ENCODE measurements at places on chromosomes 11 and 22. TPM values are rescaled to one million over a fixed set of nuclear protein-coding genes. Genes with fewer than 3 reads are reported as not detected.

GRCh38 chr11:26700574-26701235, 21.2 kb downstream of the SLC5A12 start:
- no peak for DNase-seq

PIH1D2 gene
- total RNA-seq: 0.49 TPM

HSPB2 gene
- total RNA-seq: 2.9 TPM

GRCh38 chr11:13644997-13645687, 23.3 kb upstream of the FAR1 start:
- no peak for DNase-seq

DNA sequence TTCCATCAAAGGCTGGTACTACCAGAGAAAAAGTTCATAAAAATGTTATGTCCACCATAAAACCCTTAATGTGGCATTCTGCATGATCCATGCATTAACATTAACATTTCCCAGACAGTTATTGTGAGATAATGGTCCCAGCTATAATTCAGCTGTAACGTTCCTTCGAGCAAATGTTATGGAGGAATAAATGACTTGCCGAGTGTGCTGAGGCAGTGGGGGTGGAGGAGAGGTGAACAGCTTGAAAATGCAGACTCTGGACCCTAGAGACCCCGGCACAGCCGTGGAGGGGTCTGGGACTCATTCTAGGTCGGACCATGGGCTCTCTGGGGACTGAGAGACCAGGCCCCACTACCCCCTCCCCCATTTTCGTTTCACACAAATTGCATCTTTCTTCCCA, 141.9 kb downstream of the PKNOX2 start:
- no peak for DNase-seq

DNA sequence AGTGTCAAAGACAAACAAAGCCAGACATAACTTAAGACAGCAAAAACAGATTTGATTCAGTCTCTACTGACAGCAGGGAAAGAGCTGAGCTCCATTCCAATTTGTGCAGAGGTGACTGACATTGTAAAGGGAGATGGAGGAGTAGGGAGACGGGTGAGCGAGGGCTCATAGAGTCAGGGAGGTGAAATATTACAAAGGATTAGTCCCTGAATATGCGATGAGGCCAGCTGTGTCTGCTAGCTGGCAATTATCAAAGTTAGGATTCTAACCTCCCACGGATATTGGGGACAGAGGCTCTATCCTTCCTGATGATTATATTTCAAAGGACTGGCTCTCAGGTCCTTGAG, 8.3 kb downstream of the PLAAT2 start:
- no peak for DNase-seq

MN1 gene
- total RNA-seq: 3.1 TPM

DNA sequence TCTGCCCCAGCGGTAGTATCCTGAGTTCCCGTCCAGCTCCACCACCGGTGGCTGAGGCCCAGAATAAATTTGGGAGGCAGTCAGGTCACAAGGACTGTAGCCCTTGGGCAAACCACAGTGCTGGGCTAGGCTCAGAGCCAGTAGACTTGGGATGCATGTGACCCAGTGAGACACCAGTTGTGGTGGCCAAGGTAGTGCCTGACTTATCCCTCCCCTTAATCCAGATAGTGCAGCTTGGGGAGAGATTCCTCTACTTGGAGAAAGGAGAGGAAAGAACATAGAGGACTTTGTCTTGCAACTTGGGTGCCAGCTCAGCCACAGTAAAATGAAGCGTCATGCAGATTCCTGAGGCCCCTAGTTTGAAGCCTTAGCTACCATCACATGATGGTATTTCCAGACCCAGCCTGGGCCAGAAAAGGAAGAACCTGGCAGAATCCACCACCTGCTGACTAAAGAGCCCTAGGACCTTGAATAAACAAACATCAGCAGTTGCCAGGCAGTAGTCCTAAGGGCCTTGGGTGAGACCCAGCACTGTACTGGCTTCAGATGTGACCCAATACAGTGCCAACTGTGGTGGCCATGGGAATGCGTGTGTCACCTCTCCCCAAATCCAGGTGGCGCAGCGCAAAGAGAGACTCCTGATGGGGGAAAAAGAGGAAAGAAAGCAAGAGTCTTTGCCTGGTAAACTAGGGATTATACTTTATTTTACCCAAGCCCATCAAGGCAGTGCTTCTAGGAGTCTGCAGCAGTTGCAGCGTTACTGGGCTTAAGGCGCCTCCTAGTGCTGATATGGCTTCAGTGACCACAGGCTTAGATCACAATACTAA, 17.0 kb upstream of the DDX10 start:
- peak; percentile 40 for DNase-seq

GRCh38 chr22:48822278-48823233, 1005.1 kb downstream of the BRD1 start:
- no peak for DNase-seq

- DNase-seq: peak; percentile 33
These were observed 5.7 kb downstream of the LRP4 start for GRCh38 chr11:46912526-46913150.

DNA sequence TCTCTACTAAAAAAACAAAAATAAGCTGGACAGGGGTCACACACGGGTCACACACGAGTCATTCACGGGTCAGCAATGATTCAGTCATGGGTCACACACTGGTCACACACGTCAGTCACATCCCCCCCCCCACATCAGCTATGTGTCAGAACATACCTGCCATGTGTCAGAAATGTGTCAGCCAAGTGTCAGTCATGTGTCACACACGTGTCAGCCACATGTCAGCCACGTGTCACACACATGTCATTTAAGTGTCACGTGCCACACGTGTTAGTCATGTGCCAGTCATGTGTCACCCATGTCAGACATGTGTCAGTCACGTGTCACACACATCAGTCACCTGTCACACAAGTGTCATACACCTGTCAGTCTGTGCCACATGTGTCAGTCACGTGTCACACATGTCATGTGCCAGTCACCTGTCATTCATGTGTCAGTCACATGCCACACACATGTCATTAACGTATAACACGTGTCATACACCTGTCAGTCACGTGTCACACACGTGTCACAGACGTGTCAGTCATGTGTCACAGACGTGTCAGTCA, 28.7 kb upstream of the MMP20 start:
- DNase-seq: peak; percentile 9

TMEM191B gene
- total RNA-seq: not detected

- peak; percentile 62 for DNase-seq
These were observed 30.3 kb upstream of the WNT7B start for GRCh38 chr22:46007003-46007847.

DNA sequence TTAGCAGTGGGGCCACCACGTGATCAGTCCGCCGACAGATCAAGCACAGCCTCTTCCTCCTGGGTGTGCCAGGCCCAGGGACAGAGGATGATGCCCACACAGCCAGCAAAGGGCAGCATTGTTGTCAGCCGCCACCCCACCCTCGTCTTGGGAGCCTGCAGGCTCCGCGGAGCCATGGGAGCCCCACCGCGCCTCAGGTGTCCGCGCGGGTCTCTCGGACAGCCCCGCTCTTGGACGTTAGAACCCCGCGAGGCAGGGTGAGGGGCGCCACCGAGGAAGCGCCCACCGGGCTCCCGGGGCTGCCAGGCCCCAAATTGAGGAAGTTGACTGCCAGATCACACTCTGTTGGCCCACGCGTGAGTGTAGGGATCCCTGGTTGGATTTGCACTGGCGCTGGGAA, 83.9 kb upstream of the MS4A8 start:
- DNase-seq: no peak

- DNase-seq: peak; percentile 60
These were observed 2.2 kb upstream of the NEFH start for GRCh38 chr22:29477723-29478318.

- peak; percentile 41 for DNase-seq
These were observed 47.2 kb upstream of the AKIP1 start for GRCh38 chr11:8863838-8864237.

GRCh38 chr11:128511712-128512111, 75.6 kb downstream of the ETS1 start:
- no peak for DNase-seq

- no peak for DNase-seq
These were observed 31.4 kb downstream of the KCNC1 start for GRCh38 chr11:17766073-17766359.

- no peak for DNase-seq
These were observed 14.3 kb downstream of the CD5 start for GRCh38 chr11:61116426-61117167.

Measured in Caki2 (cell line).